ENCODE measurements at places on chromosomes 7 and 10.

- DNase-seq, result no peak
Measured at GRCh38 chr10:75180592-75180991, 30.0 kb upstream of the VDAC2 start.

DNA sequence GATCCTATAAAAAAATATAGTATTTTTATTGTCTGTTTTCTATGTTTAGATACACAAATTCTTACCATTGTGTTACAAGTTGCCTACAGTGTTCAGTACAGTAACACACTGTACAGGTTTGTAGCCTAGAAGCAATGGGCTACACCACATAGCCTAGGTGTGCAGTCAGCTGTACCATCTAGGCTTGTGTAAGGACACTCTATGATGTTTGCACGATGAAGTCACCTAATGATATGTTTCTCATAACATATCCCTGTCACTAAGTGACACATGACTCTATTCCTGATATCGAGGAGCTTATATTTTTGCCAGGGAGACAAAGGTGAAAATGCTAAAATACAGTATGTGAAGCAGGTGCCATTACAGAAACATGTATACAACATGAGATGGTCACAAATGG is 18.6 kb downstream of the ZNF25 start:
- no peak for DNase-seq

DNA sequence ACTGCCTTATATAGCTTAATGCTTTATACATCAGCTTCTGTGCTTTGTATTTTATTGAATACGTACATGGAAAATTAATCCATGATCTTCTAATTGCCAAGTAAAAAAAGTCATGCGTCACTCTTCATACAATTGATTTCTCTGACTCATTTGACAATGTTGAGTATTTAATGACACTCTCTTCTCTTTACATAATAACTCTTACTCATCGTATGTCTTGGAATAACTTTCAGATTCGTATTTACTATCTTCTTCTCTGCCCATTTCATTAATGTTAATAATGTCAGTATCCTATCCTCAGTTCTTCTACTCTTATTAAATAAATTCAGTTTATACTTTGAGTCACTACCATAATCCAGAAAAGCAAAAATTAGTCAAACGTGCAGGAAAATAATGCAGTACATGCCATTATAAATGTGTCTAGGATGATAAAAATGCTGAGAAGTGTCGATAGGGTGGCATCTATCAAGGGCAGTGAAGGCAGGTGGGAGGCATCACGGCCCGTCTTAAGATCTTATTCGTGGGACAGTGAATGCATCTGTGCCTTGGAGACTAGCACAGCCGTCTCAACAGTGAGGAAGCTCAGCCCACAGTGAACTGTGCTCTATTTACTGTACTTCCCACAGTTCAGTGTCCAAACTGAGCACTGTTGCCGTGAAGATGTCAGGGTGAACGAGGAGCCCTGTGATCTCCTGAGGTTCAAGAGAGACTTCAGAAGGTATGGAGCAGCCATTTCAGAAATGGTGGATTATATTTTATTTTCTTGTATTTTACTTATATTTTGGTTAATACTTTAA is 39.8 kb upstream of the AKR1E2 start:
- no peak for DNase-seq

DNA sequence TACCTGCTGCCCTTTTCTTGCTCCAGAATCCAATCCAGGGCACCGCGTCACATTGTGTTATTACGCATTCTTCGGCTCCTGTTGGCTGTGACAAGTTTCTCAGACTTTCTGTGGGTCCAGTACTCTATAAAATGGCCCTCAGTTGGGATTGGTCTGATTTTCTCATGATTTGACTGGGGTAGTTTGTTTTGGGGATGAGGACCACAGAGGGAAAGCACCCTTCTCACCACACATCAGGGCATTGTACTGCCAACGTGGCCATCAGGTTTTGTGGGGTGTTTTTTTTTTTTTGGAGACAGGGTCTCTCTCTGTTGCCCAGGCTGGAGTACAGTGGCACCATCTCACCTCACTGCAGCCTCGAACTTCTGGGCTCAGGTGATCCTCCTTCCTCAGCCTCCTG is 17.0 kb upstream of the ORAI2 start:
- DNase-seq, result no peak

GRCh38 chr7:121519548-121520521 is 123.7 kb upstream of the FAM3C start:
- no peak for DNase-seq

DNA sequence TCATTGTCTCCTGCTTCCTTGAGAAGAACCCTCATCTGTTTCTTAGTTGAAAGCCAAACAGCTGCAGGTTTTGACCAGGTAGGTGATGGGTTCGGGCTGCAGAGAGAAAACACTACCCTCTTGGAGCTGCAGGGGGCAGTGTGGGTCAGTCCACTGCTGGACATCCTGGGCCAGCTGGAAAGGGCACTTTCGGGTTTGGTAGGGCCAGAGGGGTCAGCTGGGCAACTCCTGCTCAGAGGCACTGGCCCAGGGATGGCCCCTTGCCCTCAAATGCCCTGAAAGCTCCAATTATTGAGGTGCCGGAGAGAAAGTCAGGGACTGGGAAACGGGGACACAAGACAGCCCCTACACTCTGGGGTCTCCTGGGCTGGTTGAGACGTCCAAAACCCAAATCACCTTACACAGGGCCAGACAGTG is 90.7 kb downstream of the MKI67 start:
- no peak for DNase-seq

- DNase-seq, result no peak
Measured at GRCh38 chr10:36638462-36639155, 486.8 kb upstream of the ANKRD30A start.

DNA sequence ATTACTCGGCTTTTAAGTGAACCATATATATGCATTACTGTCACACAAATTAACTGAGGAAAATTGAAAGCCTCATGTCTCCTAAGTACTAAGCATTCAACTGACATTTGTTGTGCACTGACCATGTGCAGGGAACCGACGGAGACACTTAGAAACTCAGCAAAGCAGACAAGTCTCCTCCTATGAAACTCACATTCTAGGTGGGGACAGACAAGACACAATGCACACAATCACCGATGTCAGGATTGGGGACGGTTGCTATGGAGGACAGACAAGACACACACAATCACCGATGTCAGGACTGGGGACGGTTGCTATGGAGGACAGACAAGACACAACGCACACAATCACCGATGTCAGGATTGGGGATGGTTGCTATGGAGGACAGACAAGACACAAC is 134.0 kb downstream of the PTPRN2 start:
- no peak for DNase-seq

- no peak for DNase-seq
Measured at GRCh38 chr7:28954471-28954870, 3.7 kb downstream of the TRIL start.

- no peak for DNase-seq
Measured at GRCh38 chr10:114975091-114975490, 37.1 kb downstream of the TRUB1 start.

- DNase-seq, result no peak
Measured at GRCh38 chr10:79376751-79377556, 29.7 kb downstream of the PPIF start.

GRCh38 chr10:56318816-56319215 is 42.2 kb downstream of the ZWINT start:
- DNase-seq, result no peak

DNA sequence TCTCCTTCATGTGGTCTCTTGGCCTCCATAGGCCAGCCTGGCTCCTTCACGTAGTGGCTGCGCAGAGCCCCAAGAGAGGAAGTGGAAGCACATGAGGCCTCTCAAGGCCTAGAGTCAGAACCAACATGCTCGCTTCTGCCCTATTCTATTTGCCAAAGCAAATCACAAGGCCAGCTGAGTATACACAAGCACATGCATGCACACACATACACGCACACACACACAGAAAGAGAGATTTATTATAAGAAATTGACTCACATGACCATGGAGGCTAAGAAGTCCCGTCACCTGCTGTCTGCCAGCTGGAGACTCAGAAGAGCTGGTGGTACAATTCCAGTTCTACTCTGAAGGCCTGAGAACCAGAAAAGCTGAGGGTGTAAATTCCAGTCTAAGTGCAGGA is 64.3 kb upstream of the NRP1 start:
- no peak for DNase-seq

DNA sequence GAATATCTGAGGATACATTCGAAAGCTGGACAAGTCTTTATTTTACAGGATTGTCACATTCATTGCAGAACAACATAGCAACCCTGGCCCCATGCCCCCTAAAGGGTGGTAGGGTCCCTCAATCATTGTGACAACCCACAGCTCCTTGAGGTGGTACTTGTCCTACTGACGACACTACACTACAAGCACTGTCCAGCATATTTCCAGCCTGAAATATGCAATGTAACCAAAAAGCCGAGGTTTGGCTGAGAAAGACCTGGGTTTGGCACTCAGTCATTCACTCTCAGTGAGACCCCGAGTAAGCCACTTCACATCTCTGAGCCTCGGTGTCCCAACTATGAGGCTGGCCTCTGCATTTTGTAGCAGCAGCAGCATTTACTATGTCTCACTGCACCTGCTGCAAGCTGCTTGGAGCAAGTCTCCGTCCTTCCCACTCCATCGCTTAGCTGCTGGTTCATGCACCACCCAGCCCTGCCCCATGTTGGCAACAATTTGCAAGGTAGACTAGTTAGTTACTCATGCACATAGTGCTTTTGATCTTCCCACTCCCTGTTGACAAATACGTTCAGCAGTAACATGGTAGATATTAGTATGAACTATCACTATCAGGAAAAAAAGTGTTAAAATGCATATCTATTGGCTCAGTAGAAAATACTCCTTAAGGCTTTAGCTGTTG is 43.6 kb upstream of the TNPO3 start:
- DNase-seq, result no peak

DNA sequence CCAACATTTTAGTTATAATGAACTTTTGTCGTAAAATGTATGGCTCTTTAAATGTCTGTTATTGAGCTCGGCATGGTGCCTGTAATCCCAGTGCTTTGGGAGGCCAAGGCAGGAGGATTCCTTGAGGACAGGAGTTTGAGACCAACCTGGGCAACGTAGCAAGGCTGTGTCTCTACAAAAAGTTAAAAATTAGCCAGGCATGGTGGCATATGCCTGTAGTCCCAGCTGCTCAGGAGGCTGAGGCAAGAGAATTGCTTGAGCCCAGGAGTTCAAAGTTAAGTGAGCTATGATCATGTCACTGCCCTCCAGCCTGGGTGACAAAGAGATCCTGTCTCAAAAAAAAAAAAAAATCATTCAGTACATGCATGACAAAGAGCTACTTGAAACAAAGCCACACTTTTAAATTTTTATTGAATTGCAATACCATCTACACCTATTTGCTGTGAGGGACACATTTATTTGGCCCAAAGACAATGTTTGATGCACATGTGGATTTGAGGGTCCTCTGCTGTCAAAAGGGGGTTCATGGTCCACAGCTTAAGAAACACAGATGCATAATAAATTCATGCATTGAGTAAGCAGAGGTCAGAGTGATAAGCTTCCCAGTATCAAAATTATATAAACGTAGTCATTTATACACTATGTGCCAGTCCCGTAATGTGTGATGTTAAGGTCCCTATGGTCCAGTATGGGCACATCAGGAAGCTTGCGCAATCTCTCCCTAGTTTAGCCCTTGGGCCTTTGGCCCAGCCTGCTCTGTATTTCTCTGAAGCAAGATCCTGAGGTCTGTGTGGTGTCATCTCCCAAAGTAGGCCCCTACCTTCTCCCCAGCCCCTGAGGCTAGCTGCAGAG is 4.4 kb upstream of the MALSU1 start:
- no peak for DNase-seq

DNA sequence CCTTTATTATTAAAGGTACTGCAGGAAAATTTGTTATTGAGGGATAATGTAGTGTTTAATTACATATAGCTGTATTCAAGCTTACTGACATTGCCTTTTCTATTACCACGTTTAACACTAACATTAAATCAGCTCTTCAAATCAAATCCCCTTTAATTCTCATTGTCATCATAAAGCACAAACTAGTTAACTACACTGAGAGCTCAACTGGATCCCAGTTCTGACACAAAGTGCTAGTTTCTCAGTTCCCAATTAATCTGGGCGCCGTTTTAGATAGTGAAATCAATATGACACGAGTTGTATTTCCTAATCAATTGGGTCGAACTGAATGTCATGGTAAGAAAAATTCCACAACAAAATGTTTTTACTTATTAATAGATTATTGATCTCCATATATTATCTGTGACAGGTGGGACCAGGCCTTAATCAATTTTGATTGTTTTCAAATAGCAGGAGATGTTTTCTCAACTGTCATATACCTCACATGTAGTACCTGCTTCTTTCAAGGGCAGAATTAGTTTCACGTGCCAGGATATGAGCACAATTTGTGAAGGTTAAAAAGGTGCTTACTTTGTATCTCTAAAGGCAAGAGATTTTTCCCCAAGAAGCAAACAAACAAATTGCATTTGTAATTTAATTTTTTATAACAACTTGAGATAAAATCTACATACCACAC is 71.0 kb downstream of the AASS start:
- DNase-seq, result no peak

Data from dorsolateral prefrontal cortex (tissue), 122 donors.